Stimulated activated CD4-positive, alpha-beta T cell treated with anti-CD3 and anti-CD28 coated beads, Interleukin-1b, Interleukin-23, amount 100 ng/mL, for 1 hour (primary cell): ENCODE measurements at places on chromosomes 4 and X.

DNA sequence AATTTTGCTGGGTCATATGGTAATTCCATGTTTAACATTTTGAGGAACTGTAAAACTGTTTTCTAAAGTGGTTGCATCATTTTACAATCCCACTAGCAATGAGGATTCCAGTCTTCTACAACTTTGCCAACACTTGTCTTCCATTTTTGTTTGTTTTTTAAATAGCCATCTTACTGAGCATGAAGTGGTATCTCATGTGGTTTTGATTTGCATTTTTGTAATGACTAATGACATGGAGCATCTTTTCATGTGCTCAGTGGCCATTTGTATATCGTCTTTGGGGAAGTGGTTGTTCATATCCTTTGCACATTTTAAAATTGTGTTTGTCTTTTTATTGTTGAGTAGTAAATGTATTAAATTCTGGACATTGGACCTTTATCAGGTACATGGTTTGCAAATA lies 94.7 kb downstream of the TMEM131L start:
- DNase-seq = no peak

GRCh38 chr4:151911970-151912369 lies 151.2 kb upstream of the GATB start:
- no peak for DNase-seq

- DNase-seq = no peak
Observed at GRCh38 chr4:186725469-186726425, 2.1 kb upstream of the FAT1 start.

DNA sequence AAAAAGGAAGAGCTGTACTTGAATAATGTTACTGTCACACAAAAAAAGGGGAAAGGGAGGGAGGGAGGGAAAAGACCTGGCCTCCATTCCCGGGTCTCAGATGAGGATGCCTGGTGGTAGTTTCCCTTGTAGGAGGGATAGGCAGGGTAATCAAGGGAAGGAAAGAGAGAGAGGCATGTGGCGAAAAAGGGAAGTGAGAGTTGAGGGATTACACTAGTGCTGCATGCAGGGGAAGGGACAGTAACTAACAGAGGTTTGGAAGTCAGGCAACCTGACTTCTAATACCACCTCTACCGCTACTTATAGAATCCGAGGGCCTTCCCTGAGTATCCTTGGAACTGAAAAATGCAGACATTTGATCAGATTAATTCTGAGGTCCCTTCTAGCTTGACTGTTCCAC lies 821.7 kb upstream of the FTHL17 start:
- no peak for DNase-seq

GRCh38 chr4:102843273-102843672 lies 15.9 kb upstream of the UBE2D3 start:
- DNase-seq = no peak

DNA sequence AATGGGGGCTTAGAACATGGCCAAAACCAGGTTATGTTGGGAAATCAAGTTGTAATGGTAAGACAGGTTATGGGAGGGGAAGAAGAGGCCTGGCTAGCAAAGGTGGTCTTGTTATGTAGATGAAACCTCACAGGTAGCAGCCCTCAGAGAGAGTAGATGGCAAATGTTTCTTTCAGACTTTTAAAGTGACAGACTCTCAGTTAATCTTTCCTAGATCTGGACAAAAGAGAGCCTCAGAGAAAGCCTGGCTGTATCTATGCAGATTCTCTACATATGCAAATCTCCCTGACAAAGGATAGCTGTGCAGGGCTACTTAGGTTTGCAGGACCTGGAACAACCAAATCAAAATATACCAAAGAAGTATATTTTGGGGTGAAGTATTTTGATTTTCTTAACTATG lies 284.1 kb upstream of the AMOT start:
- DNase-seq = no peak

- no peak for DNase-seq
Observed at GRCh38 chr4:186743261-186743660, 19.6 kb upstream of the FAT1 start.

- no peak for DNase-seq
Observed at GRCh38 chr4:152047451-152047850, 286.6 kb upstream of the GATB start.

DNA sequence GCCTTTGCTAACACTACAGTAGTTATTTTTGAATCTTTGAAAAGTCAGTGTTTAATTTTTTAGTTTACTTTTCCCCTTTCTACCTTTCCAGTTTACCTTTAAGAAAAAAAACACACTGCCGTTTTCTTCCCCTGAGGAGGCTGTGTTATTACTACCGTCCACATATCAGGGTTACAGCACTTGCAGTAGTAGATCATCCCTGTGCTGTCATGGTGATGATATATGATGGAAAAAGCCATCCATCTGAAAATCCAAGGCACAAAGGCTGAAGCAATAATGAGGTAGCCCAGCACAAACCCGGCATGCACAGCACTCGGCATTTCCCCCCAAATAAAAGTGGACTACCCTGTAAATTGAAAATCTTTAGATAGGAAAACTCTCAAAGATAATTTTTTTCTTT lies 258.7 kb downstream of the CXXC4 start:
- no peak for DNase-seq

GRCh38 chr4:110020139-110020538 lies 107.5 kb downstream of the EGF start:
- DNase-seq = no peak

- no peak for DNase-seq
Observed at GRCh38 chrX:18884916-18885315, 99.0 kb downstream of the PHKA2 start.

DNA sequence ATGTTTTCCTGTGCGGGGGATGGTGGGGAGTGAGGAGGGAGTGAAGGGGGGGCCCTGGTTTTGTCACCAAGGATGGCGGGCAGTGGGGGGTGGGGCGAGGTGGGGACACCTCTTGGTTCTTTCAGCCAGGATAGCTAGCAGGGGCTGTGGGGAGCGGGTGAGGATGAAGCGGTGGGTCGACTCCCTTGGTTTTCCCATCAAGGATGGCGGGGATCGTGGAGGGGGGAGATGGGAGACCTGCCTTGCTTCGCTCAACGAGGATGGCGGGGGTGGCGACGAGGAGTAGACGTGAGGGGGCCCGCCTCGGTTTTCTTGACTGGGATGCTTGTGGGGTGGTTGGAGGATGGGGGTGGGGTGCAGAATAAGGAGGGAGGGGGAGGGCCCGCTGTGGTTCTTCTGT lies 643 bp downstream of the FHL1 start:
- DNase-seq = no peak

GRCh38 chr4:153206534-153206933 lies 2.3 kb downstream of the TRIM2 start:
- DNase-seq = no peak

- no peak for DNase-seq
Observed at GRCh38 chr4:113289766-113290165, 240.3 kb downstream of the ANK2 start.

DNA sequence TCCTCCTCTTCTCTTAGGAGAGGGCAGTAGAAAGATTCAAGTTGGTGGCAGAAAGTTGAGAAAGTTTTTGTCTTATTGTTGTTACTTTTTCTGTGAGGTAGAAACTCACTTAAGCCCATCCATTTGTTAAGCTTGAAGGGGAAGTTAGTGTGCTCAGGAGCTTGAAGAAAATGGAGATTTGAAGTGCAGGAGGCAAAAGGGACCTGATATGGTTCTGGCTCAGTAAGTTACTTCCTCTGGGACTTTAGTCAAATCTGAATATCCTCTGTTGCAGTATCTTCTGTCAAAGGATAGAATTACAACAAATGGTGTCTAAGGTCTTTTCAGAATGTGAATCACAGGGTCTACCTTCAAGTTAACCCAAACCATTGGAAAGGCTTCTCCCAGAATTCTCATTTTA lies 46.2 kb downstream of the CXCL13 start:
- no peak for DNase-seq
